ENCODE measurements at places on chromosomes 2 and 18.
A peak's percentile ranks its signal among the peaks of the same experiment; 100 is the strongest.

- DNase-seq: no peak
These were observed 111.6 kb downstream of the ATL2 start for GRCh38 chr2:38265461-38265860.

- DNase-seq: no peak
These were observed 115.1 kb downstream of the ANKRD44 start for GRCh38 chr2:197195518-197195917.

DNA sequence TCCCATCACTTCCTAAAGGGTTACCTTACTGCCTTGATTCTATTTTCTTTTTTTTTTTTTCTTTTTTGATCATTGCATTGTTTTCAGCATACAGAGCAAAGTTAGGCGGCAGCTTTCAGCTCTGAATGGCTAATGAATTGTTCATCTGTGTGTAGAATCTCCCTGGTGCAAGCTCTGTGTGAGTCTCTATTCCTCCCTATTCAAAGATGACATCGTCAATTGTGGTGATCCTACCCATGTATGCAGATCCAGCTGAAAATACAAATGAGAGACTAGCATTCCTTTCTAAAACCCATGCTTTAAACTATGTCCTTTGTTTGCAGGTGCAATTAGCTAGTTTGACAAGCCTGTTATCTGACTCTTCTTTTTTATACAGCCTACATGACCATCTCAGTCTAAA lies 539.0 kb downstream of the ARHGAP15 start:
- DNase-seq: no peak

DNA sequence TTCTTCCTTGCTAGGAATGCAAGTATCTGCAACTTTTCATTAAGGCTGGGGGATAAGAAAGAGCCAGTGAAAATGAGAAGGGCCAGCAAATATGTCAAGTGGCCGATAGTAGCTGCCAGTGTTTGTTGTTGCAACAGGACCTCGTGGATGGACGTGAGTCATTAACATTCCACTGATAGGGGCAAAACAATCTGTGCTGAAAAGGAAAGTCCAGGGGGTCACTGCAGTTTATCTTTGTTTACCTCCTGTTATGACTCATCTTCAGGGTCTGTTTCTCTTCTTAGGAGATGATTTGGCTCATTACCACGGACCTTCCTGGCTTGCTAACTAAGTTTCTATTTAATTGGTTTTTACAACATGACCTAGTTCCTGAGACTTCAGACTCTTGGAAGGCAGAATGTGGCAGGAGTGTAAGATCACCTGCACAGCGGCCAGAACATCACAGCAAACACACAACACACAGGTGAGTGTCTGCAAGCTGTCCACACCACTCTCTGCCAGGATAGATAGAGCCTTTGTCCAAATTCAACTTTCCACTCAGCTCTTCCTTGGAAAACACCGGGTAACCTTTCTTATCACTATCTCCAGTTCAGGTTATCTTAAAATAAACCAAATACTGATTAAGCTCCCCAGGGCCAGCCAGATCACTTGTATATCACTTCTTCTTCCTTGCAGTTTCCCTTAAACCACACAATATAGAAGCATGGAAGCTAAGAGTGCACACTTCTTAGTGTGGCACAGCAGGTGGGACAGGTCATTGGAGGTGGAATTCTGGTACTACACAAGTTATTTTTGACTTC lies 157.5 kb upstream of the LMAN1 start:
- peak; percentile 21 for DNase-seq

Data from kidney capillary endothelial cell (primary cell).